ENCODE measurements at places on chromosomes 13 and 19.

DNA sequence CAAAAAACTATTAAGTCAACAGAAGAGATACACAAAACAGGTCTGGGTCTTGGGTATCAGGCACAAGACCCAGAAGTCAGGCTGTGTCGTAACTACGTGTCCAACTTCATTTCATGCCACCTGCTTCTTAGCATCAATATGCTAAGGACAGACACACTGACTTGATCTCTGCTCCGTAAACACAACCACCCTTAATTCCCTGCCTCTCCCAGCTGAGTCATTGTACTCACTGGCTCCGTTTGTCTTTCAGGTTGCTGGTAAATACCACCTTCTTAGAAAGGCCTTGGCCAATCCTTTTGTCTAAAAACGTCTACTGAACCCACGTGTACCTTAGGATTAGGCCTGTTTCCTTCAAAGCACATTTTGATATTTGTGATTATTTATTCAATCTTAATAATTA is 726.2 kb downstream of the PCDH9 start:
- peak; percentile 15 for DNase-seq

DNA sequence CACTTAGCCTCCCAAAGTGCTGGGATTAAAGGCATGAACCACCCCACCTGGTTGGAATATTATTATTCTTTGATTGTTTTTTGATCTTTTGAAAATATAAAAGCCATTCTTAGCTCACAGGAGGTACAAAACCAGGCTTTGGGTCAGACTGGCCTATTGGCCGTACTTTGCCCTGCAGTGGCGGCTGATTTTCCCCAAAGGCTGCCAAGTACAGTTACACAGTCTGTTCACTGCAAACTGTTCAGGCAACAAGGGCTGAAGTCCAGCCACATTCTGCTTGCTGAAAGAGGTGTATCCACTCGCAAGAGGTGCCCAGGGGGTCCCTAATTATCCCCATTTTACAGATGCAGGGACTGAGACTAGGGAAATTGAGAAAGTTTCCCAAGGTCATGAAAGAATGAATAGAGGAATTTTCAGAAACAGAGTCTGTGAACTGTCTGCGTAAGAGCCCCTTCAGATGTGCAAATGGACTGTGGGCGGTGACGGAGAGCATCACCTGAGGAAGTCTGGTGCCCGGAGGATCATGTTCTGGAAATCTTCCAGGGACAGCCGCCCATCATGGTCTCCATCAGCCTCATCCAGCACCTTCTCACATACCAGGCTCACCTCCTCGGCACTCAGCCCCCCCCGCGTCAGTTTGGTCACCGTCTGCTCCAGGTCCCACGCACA is 9.0 kb downstream of the CIB3 start:
- DNase-seq = no peak

GRCh38 chr19:36775768-36776167 is 3.2 kb upstream of the ZNF850 start:
- no peak for DNase-seq

GRCh38 chr13:41596190-41596589 is 138.8 kb downstream of the RGCC start:
- DNase-seq = no peak

- no peak for DNase-seq
These were observed 29.3 kb upstream of the GRTP1 start for GRCh38 chr13:113393226-113393562.

DNA sequence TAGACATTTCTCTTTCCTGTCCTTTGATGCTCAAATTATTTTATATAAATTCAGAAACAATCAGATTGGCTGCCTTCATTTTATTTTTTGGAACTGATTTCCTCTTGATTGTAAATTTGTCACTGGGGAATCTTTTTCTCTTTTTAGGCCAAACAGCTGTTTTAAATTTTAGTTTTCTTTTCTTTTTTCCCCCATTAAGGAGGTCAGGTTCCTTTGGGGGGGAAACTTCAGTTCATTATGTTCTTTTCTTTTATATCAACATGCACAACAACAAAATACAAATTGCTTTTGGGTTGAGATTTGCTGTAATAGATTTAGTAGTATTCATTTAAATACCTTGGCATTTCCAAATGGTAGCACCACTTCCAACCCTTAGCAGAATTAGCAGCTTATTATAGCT is 264.8 kb upstream of the SPRY2 start:
- DNase-seq = no peak

DNA sequence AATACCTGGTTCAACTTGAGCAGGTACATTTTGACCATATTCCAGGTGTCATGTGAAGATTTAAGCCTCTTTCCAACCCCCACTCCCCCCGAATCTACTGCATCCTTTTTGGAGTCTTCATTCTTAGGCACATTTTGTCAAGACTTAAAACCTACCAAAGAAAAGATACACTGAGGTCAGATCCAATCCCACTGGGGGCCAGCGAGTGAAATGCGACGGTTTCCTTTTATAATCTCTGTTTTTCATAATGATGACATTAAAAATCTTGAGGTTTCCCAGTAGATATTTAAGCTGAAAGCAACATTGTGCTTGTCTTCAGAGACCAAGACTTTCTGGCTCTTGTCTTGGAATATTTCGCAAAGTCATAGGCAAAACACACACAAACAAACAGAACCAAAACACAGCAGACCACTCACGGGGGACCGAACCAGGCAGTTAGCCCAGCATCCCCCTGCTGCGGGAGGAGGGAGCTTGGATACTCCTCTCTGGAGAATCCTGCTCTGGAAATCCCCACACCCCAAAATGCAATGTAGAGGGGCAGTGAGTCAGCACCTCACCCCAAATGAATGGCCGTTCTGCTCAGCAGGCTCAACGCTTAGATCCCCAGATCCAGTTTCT is 506 bp upstream of the GAS6 start:
- no peak for DNase-seq

DNA sequence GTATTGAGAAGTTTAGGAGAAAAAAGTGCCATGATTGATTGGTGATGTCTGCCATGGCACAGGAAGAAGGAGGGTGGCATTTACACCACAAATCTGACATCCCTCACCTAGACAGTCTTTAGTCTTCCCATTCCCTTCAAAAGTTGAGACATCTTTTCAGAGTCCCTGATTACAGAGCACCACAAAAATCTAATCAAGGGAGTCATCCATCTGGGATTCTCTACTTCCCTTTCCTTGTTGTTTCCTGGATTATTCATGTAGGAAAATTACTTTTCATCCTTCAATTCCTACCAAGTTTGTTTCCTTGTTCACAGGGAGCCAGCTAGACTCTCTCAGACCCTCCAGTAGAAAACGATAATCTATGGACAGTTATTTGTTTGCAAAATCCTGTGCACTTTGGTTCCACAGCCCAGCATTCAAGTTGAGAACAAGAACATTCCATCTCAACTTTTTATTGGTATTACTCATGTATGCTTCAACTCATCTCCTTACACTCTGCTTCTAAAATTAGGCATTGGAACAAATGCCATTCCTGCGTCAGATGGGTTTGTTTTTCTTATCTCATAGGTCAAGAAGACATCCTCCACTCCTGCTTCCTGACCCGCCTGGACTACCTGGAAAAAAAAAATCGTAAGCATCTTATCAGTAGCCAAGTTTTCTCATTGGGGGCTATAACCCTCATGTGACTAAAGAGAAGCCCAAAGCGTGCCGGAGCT is 259.9 kb downstream of the FOXO1 start:
- peak; percentile 50 for DNase-seq

DNA sequence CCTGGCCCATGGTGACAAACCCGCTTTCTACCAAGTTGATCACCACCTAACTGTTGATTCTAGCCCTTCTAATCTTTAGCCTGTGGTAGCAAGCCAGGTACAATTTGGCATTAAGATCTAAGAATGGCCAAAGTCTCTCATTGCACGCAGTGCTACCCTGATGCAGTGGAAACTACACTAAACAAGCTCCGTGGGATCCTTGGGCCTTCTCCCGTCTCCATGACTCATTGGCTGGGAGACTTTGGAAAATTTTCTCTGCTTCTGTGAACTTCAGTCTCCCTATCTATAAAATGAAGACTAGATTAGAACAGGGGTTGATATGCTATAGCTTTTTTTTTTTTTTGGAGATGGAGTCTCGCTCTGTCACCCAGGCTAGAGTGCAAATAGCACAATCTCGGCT is 223.0 kb downstream of the TSHZ3 start:
- no peak for DNase-seq

GRCh38 chr19:12564016-12564664 is 12.9 kb upstream of the ZNF564 start:
- DNase-seq = peak; percentile 91

- DNase-seq = peak; percentile 85
These were observed at the start of gene APLP1 for GRCh38 chr19:35868172-35868822. APLP1 (plus strand) TSS chr19:35868574; CDS start chr19:35868637, 63 bp downstream.

DNA sequence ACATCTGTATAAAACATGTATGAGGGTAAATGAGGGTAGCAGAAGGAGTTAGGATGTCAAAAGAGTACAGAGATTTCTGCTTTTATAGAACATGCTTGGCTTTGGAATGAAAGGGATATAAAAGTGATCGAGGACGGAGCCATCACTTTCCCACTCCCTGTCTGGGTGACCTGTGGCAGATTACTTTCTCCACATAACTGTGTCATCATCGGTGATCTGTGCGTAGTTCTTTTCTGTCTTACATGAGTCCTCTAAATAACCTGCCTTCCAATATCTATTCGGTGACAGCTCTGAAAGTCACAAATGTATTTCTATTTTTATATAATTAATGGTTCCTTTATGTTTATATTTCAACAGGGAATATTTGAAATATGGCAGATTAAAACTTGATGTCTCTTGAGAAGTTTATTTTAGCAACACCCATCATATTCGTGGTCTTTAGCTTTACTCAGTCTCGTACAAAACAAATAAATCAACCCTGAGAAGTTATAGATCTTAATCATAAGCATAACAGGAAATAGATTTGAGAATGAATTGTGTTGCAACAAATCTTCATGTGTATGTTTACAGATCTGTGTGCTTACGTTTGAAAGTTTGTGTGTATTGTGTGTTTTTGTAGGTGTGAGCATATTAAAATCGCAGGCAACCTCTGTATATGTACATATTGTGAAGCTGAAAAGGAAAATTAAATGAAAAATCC is 1094.3 kb downstream of the EFNB2 start:
- no peak for DNase-seq

- DNase-seq = no peak
These were observed 24.3 kb downstream of the ANKRD10 start for GRCh38 chr13:110890279-110891165.

- no peak for DNase-seq
These were observed 277.6 kb downstream of the SLITRK6 start for GRCh38 chr13:85521657-85522056.

GRCh38 chr13:111342721-111343120 is 22.3 kb downstream of the TEX29 start:
- no peak for DNase-seq

DNA sequence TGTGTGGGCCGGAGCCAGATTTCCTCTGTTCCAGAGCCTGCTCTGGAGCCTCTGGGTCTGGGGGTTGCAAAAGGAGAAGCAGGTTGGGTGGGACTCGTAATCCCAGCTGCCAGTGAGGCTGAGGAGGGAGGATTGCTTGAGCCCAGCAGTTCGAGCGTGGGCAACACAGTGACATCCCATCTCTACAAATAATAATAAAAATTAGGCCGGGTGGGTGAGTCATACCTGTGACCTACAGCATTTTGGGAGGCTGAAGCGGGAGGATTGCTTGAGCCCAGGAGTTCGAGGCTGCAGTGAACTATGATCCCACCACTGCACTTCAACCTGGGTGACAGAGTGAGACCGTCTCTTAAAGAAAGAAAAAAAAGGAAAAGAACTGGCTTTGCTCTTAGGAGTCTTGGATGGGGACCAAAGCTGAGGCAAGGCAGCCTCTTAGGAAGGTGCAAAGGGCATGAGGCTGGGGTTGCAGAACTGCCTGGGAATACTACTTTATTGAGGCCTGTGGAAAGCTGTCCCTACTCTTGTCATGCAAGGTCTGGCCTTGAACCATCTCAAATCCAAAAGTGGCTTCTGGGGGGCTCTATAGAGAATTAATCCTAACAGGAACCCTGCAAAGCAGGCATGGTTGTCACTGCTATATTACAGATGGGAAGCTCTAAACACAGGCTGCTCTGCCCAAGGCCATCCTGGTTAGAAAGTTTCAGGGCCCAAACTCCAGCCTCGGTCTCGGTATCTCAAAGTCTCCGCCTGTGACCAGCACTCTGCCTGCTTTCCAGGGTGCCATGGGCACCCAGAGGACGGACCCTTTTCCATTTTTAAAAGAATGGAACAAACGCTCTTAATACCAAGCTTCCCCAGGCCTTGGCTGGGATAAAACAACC is 880 bp upstream of the C19orf12 start:
- DNase-seq = peak; percentile 40

DNA sequence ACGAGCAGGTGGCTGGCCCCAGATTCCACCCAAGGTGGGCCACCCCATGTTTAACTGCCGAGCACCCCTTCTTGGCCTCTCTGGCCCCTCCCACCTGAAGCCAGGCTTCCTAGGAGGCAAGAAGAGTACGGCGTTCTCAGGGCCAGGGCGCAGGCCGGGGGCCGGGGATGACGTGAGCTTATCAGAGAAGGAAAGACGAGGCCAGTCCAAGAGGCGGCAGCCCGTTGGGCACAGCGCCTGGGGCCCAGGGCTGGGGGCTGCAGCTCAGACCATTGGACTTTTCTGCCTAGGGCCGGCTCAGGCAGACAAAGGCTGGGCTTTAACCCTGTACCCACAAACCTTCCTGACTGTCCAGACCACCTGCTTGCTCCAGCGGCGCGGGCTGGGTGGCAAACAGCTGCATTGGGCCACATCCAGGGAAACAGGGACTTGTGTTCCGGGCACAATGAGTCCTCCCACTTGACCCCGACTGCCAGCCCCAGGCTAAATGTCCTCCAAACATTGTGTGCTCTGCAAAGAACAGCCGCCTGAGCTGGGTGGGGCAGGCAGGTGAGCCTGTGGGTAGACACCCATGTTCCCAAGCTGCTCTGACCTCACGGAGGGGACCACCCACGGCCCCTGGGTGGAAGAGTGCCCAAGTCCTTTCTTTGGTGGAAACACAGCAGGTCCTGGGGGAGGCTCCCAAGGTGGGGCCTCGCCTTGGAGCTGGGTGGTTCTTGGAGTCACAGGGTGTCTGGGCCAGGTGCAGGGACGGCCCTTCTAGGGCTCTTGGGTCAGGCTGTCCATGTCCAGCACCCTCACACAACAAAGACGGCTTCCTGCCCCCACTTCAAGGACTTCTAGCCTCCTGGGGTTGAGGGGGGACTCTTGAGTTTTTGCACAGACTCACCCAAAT is 21.9 kb downstream of the COMP start:
- DNase-seq = no peak

GRCh38 chr19:45368127-45368526 is 2.2 kb downstream of the ERCC2 start:
- no peak for DNase-seq

- DNase-seq = no peak
These were observed 77.3 kb upstream of the SIAH3 start for GRCh38 chr13:45928843-45929242.

Data from hepatocyte (in vitro differentiated cells).